Amniotic stem cell (primary cell): ENCODE measurements at places on chromosomes 7 and 10.

DNA sequence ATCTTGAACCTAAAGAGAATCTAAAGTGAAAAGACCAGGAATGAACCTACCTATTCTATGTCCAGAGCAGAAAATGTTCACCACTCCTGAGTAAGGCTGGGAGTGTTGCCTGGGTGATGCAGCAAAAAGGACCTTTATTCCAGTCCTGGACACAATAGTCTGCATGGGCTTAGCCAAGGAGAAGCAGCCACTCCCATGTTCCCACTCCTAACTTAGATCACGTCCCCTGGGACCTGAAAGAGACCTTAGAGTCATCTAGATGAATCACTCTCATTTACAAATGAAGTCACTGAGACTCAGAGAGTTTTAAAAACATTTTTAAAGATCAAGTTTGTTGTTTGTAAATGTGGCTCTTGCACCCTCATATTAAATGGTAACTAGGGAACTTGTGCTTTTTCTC, 763.4 kb downstream of the KCNMA1 start:
- no peak for DNase-seq

DNA sequence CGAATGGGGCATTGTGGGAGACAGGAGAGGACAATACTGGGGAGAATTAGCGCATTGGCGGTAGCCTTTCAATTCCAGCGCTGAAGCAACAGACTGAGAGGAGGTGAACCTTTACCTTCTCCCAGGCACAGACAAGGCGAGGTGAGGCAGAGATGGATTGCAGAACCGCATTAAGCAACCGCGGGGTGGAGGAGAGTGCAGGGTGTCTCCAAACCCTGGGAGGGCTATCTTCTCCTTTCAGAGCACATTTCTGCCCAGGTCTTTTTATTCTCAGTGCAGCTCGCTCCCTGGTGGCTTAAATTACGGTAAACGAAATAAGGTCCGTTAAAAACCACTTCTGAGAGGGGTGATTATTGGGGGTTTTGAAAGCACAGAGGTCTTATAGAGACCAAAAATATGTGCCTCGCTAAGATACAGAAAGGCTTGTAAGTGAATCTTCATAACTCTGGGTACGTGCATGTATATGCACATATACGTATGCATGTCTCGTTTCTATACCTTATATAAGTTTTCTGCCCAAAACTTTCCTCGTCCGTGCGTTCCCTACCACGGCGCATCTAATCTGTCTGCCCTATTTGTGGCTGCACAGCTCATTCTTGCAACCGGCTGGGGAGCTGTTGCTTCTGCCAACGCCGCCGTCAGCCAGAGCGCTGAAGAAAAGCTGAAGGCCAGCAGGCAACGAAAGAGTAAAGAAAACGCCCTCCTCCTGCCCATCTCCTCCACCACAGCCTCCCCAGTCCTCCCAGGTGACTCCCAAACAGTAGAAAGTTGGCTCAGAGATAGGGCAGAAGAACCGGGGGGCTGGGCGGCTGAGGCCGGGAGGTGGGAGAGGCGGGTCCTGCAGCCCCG, 895 bp upstream of the ZNF804B start:
- no peak for DNase-seq

- no peak for DNase-seq
Measured at GRCh38 chr7:77330169-77330882, 85.8 kb downstream of the GSAP start.

- no peak for DNase-seq
Measured at GRCh38 chr7:143965280-143965679, 10.6 kb downstream of the OR2F1 start.

- DNase-seq, result no peak
Measured at GRCh38 chr10:104322416-104322782, 15.9 kb downstream of the ITPRIP start.

DNA sequence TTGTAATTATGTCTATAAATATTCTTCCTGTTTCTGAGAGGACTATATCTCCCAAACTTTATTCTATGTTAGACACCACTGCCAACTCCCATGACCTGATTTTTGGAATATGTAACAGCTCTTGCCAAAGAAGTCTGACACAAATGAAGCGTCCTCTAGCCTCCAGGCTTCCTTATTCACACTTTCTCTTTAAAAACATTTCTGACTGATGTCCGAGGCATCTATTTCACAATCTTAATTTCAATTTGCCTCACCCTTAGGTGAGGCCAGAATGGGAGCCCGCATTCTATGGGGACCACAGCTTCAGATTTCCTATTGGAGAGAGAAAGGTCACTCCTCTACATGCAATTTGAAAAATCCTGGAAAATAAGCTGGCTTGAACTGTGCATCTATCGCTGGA, 873.2 kb downstream of the GATA3 start:
- DNase-seq, result no peak

- DNase-seq, result no peak
Measured at GRCh38 chr7:23298141-23298881, 828 bp upstream of the MALSU1 start.

DNA sequence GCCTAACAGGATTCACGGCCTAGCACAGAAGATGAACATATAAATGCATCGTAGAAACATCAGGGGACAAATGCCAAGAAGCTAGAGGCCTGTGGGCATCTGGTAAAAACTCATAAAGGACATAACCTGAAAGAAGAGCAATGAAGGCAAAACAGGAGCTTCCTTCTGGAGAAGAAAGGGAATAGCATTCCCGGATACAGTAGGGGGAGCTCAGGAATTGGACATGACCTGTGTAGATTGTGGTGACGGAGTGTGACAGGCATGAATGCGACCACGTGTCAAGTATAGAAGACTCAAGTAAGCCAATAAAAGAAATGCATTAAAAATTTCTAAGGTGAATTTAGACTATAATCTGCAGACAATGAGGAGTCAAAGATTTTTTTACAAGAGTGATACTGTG, 270.1 kb downstream of the AGMO start:
- DNase-seq, result no peak

DNA sequence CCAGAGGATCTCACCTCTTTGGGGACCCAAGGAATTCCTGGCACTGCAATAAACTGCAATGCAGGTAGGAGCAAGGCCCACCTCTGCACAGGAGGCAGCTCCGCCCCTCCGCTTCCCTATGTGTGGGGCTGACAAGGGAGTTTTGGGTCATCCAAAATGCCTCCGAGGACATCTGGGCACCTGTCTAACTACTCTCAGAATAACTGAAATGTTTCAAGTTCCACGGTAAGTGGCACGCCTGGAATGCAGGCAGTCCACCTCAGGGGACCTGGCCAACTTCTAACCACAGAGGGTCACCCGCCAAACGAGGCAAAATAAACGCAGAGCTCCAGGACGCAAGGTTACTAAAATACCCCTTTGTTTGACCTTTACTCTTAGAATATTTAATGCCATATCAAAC, 102.5 kb downstream of the FGFR2 start:
- no peak for DNase-seq

DNA sequence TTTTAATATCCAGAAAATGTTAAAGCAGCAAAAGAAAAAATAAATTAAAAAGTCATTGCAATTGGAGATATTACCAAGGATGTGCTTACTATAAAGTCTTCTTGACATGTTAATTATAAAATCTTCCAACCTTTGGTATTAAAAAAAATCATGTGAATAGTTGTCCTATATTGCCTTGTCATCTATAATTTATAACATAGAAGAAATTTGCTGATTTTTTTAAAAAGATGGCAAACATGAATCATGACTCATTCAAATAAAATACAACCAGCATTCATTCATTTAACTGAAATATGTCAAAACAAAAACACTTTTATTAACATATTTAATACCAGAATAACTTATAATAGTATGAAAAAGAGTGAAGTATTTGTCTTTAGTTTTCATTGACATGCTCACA, 72.6 kb downstream of the MKX start:
- DNase-seq, result no peak

GRCh38 chr10:79123547-79123963, 54.8 kb downstream of the ZMIZ1 start:
- no peak for DNase-seq

- DNase-seq, result no peak
Measured at GRCh38 chr10:3716093-3716492, 68.9 kb downstream of the KLF6 start.

DNA sequence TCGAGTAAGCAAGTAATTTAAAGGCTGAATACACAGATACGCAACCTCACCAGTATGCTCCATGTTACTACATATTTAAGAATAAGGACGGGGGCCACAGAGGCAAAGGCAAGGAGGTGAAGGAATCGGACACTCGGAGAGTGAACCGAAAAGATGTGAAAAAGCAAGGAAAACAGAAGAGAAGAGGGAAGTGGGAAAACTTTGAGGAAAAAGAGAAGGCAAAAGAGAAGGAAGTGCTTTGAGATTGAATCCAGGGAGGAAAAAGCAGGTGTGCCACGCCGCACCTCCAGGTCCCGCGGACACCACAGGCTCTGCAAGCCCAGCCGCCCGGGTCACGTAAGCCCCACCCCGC, 367 bp upstream of the AVL9 start:
- no peak for DNase-seq

GRCh38 chr7:36985316-36985715, 261.0 kb upstream of the AOAH start:
- no peak for DNase-seq
